ENCODE measurements at places on chromosomes 12 and 14.

DNA sequence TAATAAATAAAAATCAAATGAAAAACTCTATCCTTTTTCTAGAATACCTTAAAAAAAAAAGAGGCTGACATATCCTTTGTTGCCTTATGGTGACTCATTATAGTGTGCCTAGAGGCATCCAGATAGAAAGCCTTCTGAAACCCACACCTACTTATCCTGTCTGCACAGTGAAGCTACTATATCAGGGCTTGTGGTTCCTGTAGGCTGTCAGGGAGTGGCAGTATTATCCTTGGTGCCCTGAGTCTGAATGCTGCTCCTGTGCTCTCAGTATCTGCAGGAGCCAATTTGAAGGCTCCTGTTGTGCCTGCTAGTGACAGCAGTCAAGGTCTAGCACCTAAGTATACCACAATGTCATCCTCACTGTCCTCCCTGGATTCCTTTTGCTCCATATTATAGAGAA is 168.4 kb upstream of the AVPR1A start:
- no peak for DNase-seq

DNA sequence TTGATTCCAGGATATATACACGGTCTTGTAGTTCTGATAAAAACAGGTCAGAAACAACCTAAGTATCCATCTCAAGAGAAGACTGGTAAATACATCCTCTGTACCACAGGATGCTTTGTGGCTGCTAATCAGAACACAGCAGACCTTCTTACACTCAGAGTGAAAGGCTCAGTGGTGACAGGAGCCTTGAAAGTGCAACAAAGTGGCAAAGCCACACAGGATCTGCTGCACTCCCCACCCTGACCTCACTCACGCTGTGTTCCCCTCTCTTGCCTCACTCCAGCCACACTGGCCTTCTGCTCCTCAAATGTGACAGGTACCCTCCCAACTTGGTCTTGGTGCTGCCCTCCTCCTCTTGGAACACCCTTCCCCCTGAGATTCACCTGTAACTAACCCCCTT is 98.1 kb upstream of the GRIP1 start:
- DNase-seq, result no peak

DNA sequence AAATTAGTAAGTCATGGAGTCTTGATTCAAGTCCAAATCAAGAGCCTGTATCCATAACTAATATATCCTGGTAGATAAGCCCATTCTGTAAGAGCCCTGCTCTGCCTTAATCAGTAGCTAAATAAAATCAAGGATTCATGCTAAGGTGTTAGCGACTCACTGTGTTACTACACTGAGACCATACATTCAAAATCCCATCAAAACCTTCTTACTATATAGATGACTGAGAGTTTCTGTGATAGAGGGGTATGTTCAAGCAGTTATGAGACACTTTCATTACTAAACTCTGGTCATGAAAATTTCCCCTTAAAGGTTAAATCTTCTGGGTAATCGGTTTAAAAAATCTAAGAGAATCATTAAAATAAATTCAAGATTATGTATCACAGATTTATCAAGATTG is 78.5 kb downstream of the MDGA2 start:
- no peak for DNase-seq

DNA sequence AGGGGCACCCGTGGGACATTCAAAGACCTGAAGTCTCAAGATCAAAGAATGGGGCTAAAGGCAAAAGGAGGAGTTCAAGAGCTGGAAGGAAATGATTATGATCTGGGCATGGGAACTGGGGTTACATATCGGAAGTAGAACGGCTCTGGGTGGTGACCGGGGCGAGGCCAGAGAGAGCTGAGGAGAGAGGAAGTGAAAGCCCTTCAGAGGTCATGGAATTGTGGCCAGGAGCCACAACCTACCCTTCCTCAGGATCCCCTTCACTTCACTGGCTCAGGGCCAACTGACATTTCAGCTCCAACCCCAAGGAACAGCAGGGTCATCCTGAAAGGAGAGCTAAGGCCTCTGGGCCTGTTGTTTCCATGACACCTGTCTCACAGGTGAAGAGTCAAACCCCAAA is 57.8 kb downstream of the GALNT16 start:
- no peak for DNase-seq

DNA sequence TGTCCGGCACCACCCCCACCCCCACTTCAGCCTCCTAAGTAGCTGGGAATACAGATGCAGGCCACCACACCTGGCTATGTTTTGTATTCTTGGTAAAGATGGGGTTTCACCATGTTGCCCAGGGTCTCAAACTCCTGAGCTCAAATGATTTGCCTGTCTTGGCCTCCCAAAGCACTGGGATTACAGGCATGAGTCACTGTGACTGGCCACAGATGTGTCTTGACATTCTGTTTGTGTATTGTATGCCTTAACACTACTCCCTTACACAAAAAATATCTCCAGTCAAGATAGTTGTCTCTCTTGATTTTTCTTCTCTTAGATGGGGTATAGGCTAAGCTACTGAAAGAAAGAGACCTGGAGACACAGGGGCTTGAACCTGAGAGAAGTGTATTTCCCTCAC is 17.6 kb downstream of the CLEC14A start:
- no peak for DNase-seq

- DNase-seq, result no peak
These were observed 34.9 kb downstream of the GPHB5 start for GRCh38 chr14:63283884-63284248.

GRCh38 chr12:29148911-29149690 is at the start of gene FAR2:
Gene FAR2, plus strand, starts transcription at chr12:29149278. Its CDS starts 121,172 bp downstream, at chr12:29270450.
- no peak for DNase-seq

- DNase-seq, result no peak
These were observed 64.9 kb downstream of the SPRING1 start for GRCh38 chr12:116672842-116673516.

DNA sequence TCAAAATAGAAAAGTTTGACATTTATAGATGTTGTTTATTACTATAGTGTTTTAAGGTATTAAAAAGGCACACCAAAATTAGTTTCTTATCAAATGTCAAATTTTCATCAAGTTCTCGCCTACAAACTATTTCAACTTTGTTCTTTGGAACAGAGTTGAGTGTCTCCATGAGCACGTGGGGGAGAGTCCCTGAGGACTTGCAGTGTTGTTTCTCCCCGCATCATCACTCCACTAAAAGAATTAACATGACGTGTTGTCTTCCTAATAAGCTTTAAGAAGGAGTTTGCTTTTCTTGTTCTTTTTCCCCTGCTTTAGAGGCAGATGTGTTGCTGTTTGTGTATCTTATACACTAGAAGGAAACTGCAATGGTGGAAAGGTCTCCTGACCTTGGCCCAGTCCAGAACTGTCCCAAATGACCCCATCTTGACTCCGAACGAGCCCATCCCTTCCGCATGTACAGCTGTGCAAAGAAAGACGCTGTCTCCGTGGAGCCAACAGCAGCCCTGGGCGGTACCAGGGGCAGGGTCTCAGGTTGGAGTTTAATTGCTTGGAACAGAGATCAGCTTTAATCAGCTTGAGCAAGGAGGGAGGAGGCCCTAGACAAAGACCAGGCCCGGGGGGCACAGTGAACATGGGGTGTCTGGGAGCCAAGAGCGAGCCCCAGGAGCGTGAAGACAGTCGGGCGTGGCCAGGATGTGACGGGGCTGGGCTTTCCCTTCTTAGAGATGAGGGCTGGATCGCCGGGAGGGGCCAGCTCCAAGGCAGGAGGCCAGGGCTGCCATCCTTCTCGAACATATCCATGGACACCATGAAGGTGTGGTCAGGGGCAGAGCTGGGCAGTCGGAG is 215.4 kb upstream of the RTL1 start:
- DNase-seq, result no peak

DNA sequence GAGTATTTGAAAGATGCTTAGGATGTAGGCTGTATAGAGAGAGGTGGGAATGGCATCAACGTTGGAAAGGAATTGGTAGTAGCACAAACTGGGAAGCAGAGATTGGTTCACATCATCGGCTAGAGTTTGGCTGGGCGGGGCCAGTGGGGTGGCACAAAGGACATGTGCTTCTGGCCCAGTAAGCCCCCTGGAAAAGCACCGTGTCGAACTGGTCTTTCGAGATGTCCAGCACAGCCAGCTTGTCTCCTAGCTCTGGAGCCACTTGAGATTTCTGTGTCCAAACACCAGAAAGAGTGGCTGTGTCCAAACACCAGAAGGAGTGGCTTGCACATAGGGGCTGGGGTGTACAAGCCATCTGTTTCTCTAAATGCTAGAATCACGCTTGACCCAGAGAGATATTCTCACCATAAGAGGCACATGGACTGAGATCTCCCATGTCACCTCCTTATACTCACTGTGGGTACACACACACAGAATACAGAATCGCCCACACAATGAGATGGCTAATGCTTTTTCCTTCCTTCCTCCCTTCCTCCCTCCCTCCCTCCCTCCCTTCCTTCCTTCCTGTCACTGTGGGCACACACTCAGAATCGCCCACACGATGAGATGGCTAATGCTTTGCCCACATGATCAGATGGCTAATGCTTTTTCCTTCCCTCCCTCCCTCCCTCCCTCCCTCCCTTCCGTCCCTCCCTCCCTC is 41.8 kb upstream of the KCNK13 start:
- no peak for DNase-seq

- no peak for DNase-seq
These were observed 153.4 kb downstream of the RIMBP2 start for GRCh38 chr12:130562716-130563115.

GRCh38 chr12:111067498-111067897 is 147.1 kb upstream of the MYL2 start:
- DNase-seq, result no peak

DNA sequence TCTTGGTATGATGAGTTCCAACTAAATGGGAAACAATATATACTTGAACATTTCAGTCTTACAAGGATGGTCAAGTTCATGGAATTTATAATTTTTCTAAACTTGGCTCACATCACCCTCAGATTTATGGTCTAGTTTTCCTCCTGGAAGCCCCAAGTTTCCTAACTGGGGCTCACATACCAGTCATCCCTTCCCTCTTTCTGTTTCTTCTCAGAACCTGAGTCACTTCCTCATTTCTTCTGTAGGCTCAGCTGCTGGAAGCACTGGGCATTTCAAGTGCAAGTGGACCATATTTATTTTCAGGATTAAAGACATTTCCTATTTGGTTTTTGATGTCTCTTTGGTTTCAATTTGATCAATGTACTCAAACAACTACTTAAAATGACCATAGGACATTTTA is 55.4 kb downstream of the GRIP1 start:
- no peak for DNase-seq

DNA sequence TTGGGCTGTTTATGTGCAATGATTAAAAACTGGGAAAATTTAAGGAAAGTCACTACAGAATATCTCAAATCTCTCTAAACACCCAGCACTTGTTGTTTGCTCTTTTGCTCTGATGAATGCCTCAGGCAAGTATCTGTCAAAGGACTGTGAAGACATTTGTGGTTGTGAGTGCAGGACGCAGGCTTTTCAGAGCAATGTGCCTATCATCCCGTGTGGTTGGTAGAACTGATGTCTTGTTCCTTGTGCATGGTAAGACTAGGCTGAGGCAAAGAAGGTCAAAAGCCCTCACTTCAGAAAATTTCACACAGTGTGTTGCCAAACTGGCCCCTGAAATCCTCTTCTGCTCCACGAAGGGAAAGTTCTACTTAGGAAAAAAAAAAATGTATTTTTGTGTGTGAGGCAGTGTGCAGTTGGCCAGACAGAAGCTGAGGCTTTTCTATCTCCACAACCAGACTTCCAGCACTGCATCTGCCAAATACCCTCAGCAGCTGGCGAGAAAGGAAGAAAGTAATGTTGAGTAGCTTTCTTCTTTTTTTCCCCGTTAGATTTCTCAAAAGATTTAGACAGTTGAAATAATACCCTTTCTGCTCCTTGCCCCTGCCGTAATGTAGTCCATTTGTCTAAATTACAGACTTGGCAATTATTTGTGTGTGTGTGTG is 1103.1 kb downstream of the VRK1 start:
- no peak for DNase-seq

DNA sequence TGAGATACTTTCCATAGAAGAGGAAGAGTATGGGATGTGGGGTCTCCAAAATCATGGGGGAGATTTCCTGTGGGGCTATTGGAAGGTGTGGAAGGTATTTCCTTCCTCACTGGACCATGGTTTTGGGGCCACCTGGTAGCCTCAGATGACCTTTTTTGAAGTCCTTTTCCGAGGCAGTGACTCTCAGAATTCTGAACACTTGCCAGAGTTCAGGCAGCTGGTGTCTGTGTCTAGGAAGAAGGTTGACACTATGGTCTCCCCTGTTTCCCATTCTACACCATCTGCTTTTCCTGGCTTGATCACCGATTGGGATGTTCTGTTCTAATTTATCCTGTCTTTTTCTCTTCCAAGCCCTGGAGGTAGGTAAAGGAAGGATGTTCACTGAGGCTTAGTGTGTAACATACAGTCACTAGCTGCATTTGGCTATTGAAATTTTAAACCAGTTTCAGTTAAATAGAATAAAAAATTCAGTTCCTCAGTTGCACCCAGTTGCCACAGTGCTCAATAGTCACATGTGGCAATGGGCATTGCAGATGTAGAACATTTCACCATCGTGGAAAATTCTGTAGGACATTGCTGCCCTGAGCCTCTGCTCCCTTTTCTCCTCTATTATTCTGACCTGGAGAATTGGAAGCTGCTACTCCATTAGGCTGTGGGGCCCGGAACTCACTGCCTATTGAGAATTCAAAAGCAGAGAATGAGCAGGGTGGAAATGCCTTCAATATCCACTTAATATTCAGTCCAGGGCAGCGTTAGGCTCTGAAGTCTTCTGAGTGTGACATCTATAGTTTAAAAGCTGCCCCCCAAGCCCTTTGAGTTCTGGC is 11.0 kb upstream of the PLEKHG3 start:
- no peak for DNase-seq

- DNase-seq, result peak; percentile 30
These were observed 16.5 kb downstream of the HEBP1 start for GRCh38 chr12:12983420-12984035.

GRCh38 chr12:128727999-128728398 is 95.8 kb downstream of the SLC15A4 start:
- peak; percentile 15 for DNase-seq

- DNase-seq, result no peak
These were observed 53.3 kb upstream of the ETV6 start for GRCh38 chr12:11596141-11596540.

DNA sequence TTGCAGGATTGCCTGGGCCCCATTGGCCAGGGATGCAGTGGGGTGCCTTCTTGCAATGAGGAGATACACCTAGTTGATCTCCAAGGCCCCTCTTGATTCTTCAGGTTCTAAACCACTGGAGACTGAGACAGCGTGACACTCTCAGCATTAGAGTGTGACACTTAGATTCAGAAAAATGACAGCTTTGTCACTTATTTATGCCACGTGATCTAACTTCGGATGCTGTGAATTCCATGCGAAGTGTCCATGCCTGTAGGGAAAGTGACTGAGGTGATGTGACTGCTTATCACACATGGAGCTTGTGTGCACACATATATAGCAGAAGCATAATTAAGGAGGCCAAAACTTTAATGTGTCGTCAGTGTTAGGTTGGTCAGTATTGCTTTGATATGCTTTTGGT is 30.4 kb downstream of the FBXW8 start:
- DNase-seq, result no peak

GRCh38 chr14:32724867-32725471 is 213.7 kb upstream of the NPAS3 start:
- DNase-seq, result no peak

- DNase-seq, result no peak
These were observed 410.3 kb downstream of the SLC6A15 start for GRCh38 chr12:84502180-84502860.

Measured in HepG2 (cell line).